ENCODE measurements at places on chromosomes 2 and 18.

DNA sequence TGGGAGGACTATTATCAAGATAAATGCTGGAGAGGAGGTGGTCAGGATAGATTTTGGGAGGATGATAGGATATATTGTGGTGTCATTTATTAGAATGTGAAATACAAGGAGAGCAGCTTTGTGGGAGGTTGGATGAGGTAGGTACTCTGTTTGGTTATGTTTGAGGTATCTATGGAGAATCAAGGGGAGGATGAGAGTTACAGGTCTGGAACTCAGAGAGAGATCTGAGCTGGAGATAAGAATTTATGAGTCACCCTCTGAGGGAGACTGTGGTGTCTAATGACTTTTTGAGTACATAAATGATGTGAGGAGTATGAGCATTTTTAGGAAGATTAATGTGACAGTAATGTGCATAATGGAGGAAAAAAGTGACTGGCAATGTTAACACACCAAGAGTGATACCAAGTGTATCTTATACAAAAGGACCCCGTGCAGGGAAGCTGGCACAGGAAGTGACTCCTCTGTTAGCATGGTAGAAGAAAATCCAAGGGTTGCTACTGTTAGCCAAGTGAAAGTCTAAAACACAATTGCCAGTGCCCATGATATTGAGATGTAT, 48.2 kb downstream of the CRIM1 start:
- DNase-seq, result no peak

DNA sequence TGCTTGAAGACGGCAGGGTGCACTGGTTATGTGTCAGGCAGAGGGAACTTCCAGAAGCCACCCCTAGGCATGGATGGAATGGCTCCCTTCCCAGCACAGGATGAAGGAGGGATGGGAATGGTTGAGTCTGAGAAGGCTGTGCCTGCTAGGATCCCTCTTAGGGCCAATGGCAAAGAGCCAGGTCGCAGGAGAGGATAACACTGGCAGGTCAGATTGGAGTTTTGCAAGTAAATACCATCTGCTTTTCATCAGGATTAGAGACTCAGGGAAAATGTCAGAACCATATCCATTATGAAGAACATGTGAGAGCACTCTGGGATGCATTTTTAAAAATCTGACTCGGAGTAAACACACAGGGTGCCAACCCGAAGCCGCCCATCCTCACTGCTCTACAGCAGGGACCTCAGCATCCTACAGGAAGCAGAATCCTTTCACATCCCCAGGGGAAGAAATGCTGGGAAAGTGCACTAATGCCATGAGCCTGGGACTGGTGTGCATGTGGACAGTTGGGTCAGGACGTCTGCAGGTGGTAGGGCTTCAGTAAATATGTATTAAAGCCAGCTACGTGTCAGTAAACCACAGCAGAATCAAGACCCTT, 139.9 kb downstream of the MYT1L start:
- no peak for DNase-seq

DNA sequence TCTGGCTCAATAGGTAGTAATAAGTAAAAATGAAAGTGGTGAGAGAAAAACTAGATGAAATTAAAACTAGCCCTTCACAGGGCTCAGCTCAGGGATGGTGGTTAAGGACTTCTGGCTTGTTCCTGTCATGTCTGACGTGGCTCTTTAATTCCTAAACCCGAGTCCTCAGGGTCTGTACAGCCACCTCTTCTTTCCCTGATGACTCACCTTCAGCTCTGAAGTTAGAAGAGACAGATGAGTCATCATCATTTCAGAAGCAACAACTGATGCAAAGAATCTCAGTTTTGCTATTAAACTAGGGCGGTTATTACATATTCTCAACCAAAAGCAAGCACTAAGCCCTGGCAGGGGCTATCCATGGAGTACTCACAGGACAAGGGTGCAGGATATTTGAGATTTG, 24.0 kb upstream of the ITGB6 start:
- DNase-seq, result no peak

DNA sequence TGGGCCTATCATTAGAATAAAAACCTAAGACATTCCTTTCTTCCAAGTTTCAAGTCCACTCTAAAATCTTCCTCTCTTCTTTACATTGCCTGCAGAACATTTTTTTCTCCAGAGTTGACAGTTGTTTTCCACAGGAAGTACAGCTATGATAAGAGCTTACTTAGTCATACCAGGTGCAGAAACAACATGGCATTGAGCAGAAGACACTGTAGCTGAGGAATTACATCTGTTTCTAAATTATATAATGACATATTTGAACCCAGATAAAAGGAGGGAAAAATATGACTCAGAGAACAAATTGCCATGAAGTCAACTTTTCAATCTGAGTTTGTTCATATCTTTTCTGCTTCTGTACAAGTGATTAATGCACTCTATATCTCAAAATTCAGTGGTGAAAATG, 30.2 kb downstream of the CMPK2 start:
- no peak for DNase-seq

- no peak for DNase-seq
These were observed 7.8 kb upstream of the FZD7 start for GRCh38 chr2:202025816-202026215.

Data from HAP-1 (cell line).